Activated CD4-positive, alpha-beta T cell treated with anti-CD3 and anti-CD28 coated beads, Interleukin-10, Interleukin-2, amounts not matched to agents 100 ng/mL and 50 ng/mL, durations not matched to agents 16 hours and 8 hours (primary cell): ENCODE measurements at places on chromosomes 4 and X.

GRCh38 chr4:71253545-71253944 lies 85.3 kb upstream of the SLC4A4 start:
- DNase-seq, result no peak

GRCh38 chr4:62454535-62454934 lies 1254.4 kb downstream of the ADGRL3 start:
- DNase-seq, result no peak

GRCh38 chr4:40990236-40990898 lies 224.0 kb downstream of the APBB2 start:
- peak; percentile 38 for DNase-seq

DNA sequence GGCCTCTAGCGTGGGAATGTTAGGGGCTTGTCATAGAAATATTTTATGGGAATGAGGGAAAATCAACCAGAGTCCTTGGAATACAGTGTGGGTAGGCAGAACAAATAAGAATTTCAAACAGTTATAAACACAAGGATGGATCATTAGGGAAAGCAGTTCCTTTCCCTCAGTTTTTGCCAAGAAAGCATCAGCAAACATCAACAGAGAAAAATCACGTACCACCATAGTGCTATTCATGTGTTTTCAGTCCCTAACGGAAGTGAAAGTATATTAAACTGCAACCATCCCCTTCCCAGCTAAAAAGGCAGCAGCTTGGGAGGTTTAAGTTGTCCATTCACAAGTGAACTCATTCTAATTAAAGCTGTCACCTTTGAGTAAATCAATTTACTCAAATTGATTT lies 334.4 kb upstream of the PCDH18 start:
- no peak for DNase-seq

- DNase-seq, result no peak
Measured at GRCh38 chrX:643241-643595, 12.6 kb downstream of the SHOX start.

GRCh38 chr4:105989485-105990242 lies 94.4 kb downstream of the NPNT start:
- no peak for DNase-seq

GRCh38 chrX:107894038-107894437 lies 68.4 kb downstream of the MID2 start:
- DNase-seq, result peak; percentile 61

GRCh38 chr4:60790608-60791007 lies 409.5 kb upstream of the ADGRL3 start:
- DNase-seq, result no peak

DNA sequence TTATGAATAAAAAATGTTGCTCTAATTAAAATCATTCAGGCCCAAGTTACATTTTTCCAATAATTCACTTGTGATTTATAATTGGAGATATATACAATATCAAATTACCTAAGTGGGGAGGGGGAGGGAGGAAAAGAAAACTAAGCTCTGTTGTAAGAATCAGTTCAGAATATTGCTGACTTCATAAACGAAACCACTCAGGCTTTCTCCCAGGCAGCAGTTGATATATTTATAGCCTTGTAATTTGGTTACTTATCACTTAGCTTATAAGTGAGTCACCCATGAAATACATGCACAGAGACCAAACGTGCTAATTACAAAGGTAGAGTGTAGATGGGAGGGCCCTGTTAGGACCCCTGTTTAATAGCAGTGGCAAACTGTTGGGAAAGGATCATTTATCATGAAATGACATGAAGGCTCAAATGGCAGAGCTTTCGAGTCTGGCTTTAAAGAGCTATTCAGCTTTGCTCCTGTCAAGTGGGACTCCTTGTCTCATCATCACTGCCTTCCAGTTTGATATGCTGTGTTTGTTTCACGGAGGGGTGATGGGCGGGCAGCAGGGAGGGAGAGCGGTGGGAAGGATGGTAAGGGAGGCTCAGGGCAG lies 105.6 kb upstream of the PGRMC2 start:
- no peak for DNase-seq

- no peak for DNase-seq
Measured at GRCh38 chr4:69025191-69025998, 70.9 kb upstream of the UGT2B7 start.

DNA sequence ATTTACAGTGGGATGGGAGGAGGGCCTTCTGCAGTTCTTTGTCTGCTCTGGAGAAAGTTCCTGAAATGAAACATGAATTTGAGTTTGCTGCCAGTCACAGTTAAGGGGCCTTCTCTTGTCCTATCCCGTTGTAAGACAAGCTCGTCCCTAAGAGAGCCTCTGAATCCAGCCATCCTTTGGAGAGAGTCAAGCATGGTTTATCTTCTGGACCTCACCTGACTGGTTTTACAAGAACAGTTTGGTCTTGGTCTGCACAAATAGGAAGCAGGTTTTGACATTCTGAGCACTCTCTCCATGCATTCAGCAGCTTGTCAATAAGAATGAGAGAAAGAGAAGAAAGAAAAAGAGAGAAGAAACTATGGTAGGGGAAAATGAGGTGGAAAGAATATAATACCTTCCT lies 20.4 kb upstream of the TENM3 start:
- DNase-seq, result no peak

GRCh38 chr4:184350964-184351363 lies 123.4 kb downstream of the IRF2 start:
- no peak for DNase-seq

DNA sequence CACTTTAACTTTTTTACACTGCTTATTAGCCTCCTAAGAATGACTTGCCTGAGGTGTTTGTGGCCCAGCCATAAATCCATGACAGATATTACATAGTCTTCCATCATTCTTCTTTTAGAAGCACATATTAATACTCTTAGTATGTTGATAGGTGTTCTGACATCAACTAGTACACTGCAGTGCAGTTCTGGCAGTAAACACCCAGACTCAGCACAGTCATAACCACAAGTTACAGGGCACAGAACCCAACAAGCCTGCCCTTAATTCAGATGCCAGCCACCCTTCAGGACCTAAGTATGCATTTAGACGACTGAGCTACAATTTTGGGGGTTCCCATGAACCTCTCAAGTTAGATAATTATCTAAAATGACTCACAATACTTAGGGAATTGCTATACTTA lies 36.5 kb upstream of the GUCY1B1 start:
- no peak for DNase-seq

DNA sequence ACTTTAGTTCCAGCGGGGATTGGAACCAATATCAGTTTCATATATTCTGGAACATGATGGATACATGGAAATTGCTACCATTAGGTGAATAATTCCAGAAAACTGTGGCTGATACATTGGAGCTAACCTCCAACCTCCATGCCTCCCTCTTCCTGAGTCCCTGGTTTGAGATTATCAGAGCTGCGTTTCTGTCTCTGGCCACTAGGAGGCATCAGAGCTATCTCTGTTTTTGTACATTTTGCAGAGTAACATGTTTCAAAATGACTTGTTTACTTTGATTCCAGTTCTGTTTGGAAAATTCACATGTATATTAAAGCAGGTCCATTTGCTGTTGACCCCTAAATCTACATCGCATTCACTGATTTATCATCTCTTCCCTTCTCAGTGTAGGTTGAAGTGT lies 2.4 kb upstream of the RAB40AL start:
- DNase-seq, result peak; percentile 52

DNA sequence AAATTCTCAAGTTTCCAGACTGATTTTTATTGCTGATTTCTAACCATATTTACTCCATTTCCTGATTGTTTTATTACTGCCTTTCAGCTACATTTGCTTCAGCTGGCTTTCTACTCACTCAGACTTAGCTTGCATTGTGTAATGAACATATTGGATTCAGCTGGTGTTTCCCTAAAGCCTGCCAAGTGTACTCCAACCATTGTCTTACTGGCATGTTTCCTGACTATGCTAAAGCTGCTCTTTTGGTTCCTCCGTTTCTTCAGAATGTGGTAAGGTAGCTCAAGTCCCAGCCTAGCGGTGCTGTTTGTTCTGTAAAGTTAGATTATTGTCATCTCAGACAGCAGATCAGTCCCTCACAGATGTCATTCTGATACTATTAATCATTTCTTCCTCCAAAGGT lies 53.1 kb upstream of the GLRA2 start:
- no peak for DNase-seq

DNA sequence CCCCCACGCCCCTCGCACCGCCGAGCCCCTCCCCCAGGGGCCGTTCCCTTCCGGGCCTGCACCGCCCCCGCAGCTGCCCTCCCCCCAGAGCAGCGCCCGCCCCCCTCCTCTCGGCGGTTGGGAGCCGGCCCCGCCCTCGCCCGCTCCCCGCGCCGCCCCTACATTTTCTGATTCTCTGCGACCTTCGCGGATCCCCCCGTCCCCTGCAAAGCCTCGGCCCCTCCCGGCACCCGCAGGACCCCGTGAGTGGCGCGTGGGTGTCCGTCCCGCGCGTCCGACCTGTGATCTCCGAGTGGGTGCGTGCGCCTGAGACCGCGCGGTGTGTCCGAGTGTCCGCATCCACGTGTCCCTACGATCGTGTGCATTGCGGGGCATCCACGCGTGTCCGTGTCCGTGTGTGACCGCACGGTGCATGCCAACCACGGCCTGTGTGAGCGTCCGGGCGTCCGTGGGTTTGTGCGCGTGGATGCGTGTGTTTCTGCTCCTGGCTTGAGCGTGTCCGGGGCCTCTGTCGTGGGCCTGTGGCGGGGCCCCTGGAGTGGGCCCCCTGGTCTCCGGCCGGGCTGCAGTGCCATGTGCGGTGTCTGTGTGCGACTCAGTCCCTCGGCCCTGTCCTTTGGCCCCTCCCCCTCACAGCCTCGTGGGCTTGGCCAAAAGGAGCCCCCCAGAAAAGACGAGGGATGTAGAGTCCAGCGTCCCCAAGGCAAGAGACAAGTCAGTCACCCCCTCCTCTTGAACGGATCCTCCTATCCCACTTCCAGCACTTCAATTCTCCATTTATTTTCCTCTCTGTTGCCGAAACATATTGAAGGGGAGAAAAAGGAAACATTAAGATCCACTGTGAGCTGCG lies 8.8 kb upstream of the NKX1-1 start:
- DNase-seq, result no peak

- DNase-seq, result no peak
Measured at GRCh38 chr4:6492861-6493657, 20.6 kb upstream of the PPP2R2C start.

- no peak for DNase-seq
Measured at GRCh38 chr4:41142376-41143310, 71.7 kb downstream of the APBB2 start.

GRCh38 chrX:110222497-110223257 lies 95.2 kb downstream of the AMMECR1 start:
- no peak for DNase-seq

GRCh38 chr4:82601242-82602015 lies 39.6 kb upstream of the TMEM150C start:
- DNase-seq, result no peak

- no peak for DNase-seq
Measured at GRCh38 chr4:165512424-165512823, 133.6 kb downstream of the CPE start.

DNA sequence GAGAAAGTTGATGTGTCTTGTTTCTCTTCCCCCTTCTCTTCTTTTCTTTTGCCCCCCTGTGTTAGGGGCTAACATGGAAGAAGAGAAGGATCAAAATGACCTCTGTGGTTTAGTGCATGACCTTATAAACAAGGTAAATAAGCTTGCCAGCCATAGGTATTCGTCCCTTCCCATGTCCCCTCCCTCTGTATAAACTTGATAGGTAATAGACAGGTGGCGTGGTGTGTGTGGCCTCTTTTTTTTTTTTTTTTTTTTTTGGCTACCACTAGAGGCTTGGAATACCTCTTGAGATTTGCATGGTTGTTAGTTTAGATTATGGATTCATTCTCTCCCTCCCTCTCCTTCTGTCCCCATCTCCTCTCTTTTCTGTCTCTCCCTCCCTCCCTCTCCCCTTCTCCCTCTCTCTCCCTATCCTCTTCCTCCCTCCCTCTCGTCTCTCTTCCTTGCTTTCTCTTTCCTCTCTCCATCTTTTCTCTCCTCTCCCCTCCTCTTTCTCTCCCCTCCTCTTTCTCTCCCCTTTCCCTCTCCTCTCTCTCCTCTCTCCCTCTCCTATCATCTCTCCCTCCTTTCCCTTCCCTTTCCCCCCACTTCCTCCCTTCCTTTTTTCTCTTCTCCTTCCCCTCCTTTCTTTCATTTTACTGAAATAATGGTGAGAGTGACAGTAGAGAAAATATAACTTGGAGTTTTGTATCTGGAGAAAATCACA lies 134.4 kb downstream of the AFF1 start:
- DNase-seq, result no peak

DNA sequence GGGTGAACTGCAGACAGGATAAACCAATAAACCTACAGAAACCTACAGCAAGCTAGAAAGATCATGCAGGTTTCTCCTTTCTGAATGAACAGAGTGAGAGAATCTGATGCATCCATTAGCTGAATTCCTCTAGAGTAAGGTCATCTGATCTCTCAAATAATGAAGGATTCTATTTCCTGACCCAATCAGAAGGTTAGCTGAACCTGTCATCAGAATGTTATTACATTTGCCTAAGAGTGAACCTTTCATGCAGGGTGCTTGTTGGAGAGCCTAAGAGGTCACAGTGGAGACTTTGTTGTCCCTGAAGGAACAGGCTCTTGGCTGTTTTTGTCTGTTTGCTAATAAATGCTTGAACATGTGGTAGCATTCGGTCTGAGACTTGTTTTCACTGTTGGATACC lies 24.0 kb downstream of the MEPE start:
- DNase-seq, result no peak

DNA sequence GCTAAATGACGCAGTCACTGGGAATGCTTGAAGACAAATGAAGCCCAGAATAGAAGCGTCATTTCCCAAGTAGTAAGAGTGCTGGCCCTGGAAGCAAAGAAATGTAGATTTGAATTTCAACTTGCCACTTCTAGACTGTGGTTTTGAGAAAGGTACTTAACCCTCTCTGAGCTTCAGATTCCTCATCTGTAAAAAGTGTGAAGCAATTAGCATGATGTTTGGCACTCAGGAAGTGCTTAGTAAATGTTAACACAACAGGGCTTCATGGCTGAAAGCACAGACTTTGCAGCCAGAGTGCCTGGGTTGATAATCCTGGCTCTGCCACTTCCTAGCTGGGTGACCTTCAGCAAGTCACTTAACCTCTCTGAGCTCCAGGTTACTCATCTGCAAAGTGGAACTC lies 147.4 kb upstream of the RPS6KA3 start:
- peak; percentile 10 for DNase-seq
